ENCODE measurements at places on chromosomes 1 and 21.

- DNase-seq = no peak
Observed at GRCh38 chr1:223460566-223461189, 67.5 kb downstream of the CCDC185 start.

GRCh38 chr1:29703596-29704370 is 467.5 kb downstream of the PTPRU start:
- no peak for DNase-seq

- DNase-seq = no peak
Observed at GRCh38 chr1:1680031-1680911, 12.3 kb downstream of the SLC35E2B start.

DNA sequence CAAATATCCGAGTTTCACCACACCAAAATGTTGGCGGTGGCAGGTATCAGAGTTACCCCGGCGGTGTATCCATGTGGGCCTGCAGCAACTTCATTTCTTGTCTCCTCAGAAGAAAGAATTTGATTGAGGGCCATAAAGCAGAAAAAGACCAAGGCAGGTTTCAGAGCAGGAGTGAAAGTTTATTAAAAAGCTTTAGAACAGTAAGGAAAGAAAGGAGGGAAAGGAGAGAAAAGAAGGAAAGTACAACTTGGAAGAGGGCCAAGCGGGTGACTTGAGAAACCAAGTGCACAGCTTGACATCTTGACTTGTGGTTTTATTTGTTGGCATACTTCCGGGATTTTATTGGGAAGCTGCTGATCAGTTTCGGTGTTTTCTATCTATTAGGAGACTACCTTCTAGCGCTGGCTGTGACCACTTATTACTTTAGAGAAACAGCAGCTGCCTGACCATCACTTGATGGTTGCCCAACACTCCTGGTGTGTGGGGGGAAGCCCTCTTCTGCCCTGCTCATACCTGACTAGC is 75.5 kb upstream of the RAB3GAP2 start:
- no peak for DNase-seq

Data from GDM1 (cell line).